ENCODE measurements at places on chromosomes 16 and 17.
A peak's percentile ranks its signal among the peaks of the same experiment; 100 is the strongest.

DNA sequence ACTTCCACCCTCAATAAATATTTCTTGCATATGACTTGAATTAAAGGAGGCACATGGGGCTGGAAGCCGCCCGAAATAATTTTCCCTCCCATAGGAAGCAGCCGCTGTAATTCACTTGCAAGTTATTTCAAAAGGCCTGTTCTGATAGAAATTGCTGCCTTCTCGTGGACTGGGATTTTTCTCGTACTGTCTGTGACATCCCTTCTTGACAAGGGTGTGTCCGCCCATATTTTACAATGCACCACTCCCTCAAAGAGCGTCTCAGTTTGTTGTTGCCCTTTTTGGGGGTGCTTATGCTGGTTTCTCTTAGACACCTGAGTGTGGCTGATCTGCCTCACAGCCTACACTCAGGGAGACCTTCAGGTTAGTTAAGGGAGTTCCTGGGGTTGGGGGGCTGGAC, 160.0 kb downstream of the MSI2 start:
- H3K4me1 ChIP-seq, result peaks cover 36% of the 10 kb centered on the region
- H3K36me3 ChIP-seq, result peaks cover 47% of the 10 kb centered on the region
- H3K4me3 ChIP-seq, result no peak overlapping the region
- H3K27me3 ChIP-seq, result no peaks in the 10 kb centered on the region
- ATAC-seq, result no peak

DNA sequence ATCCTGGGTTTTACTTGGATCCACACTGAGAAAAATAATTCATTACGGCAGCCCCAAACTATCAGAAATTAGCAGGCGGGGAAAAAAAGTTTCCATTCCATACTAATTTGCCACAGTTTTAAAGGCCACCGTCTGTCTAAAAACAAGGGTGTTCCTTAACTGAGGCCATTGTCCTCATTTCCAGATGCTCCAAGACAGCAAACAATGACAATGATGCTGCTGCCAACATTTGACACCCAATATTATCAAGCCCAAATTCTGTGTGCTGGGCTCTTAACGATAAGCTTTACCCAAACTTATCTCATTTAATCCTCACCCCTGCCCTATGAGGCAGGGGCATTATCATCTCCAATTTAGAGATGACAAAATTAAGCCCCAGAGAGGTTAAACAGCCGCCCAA, 26.3 kb downstream of the CUEDC1 start:
- H3K36me3 ChIP-seq, result no peaks in the 10 kb centered on the region
- H3K4me3 ChIP-seq, result no peak overlapping the region
- no peak for ATAC-seq
- no peak overlapping the region for H3K27ac ChIP-seq

GRCh38 chr17:49546546-49547535, 28.8 kb upstream of the NXPH3 start:
- no peak overlapping the region for H3K27ac ChIP-seq
- H3K4me1 ChIP-seq, result no peaks in the 10 kb centered on the region
- ATAC-seq, result no peak
- H3K4me3 ChIP-seq, result no peak overlapping the region
- peaks cover 12% of the 10 kb centered on the region for H3K36me3 ChIP-seq

GRCh38 chr16:228852-229730, at the start of gene LUC7L:
LUC7L (minus strand) TSS chr16:229449; CDS start chr16:229339, 110 bp downstream.
- peaks cover 30% of the 10 kb centered on the region for H3K4me1 ChIP-seq
- H3K36me3 ChIP-seq, result peaks cover 14% of the 10 kb centered on the region
- peak; percentile 96 for ATAC-seq
- peak within 1 kb of the TSS; percentile 90 for H3K4me3 ChIP-seq
- H3K27ac ChIP-seq, result peak within 1 kb of the TSS; percentile 93

GRCh38 chr16:62676306-62676705, 640.1 kb upstream of the CDH8 start:
- no peaks in the 10 kb centered on the region for H3K4me1 ChIP-seq
- no peak overlapping the region for H3K27ac ChIP-seq
- H3K27me3 ChIP-seq, result no peaks in the 10 kb centered on the region
- no peak for ATAC-seq

DNA sequence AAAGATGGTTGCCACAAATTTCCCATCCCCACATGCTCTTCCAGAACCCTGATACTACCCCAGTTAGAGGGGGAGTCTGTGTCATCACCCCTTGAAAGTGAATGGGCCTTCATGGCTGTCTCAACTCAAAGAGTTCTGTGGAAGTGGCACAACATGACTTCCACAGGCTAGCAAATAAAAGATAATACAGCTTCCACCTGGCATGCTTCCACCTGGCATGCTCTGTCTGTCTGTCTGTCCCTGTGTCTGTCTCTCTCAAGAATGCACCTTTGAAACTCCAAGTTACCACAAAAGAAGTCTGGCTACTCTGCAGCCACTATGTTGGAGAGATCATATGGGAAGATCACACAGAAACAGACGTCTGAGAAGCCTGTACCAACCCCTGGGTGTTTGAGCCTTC, 35.0 kb downstream of the CFDP1 start:
- H3K36me3 ChIP-seq, result peaks cover 43% of the 10 kb centered on the region
- H3K4me1 ChIP-seq, result no peaks in the 10 kb centered on the region
- ATAC-seq, result no peak
- no peak overlapping the region for H3K4me3 ChIP-seq

- H3K36me3 ChIP-seq, result no peaks in the 10 kb centered on the region
- H3K27ac ChIP-seq, result no peak overlapping the region
- H3K27me3 ChIP-seq, result no peaks in the 10 kb centered on the region
- no peak overlapping the region for H3K4me3 ChIP-seq
Measured at GRCh38 chr17:71011391-71011790, 842.1 kb downstream of the KCNJ2 start.

DNA sequence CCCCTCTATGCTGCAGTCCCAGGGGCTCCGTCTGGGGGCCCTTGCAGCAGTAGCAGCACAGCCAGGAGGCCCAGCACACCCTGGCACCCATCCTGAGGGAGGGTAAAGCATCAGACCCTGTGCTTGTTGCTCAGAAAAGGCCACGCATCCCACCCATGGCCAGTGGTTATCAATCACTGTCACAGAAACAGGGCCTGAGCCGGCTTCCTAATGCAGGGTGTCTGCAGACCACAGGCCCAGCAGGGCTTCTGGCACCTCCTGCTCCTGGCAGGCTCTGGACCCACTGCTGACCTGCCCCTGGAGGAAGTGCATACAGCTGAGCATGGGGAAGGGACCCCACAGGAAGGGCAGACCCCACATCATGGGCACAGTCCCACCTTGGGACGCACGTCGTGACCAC, 26.9 kb upstream of the CDH15 start:
- H3K4me3 ChIP-seq, result no peak overlapping the region
- H3K4me1 ChIP-seq, result no peaks in the 10 kb centered on the region

DNA sequence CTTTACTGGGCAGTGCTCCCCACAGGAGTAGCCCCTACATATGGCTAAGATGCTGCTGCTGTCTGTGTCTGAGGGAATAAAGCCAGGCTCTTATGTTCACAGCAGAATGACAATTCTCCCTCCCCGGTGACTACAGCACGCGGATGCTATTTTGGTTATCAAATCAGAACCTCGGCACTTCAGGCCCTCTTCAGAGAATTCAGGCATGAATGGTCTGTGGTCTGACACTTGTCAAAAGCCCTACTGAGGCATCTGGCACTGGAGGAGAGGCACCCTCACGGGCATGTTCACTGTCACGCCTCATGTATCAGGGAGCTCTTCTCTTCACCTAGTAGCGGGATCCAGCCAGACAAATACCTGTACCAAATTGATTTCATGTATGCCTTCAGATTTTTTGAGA, 30.4 kb downstream of the KIAA0513 start:
- H3K4me3 ChIP-seq, result no peak overlapping the region
- peak; percentile 56 for ATAC-seq
- peak overlapping the region; percentile 88 for H3K27ac ChIP-seq
- H3K4me1 ChIP-seq, result peaks cover 49% of the 10 kb centered on the region

- peaks cover 48% of the 10 kb centered on the region for H3K36me3 ChIP-seq
- ATAC-seq, result no peak
- H3K27me3 ChIP-seq, result no peaks in the 10 kb centered on the region
- no peaks in the 10 kb centered on the region for H3K4me1 ChIP-seq
Measured at GRCh38 chr16:25135254-25135878, 23.8 kb downstream of the LCMT1 start.

DNA sequence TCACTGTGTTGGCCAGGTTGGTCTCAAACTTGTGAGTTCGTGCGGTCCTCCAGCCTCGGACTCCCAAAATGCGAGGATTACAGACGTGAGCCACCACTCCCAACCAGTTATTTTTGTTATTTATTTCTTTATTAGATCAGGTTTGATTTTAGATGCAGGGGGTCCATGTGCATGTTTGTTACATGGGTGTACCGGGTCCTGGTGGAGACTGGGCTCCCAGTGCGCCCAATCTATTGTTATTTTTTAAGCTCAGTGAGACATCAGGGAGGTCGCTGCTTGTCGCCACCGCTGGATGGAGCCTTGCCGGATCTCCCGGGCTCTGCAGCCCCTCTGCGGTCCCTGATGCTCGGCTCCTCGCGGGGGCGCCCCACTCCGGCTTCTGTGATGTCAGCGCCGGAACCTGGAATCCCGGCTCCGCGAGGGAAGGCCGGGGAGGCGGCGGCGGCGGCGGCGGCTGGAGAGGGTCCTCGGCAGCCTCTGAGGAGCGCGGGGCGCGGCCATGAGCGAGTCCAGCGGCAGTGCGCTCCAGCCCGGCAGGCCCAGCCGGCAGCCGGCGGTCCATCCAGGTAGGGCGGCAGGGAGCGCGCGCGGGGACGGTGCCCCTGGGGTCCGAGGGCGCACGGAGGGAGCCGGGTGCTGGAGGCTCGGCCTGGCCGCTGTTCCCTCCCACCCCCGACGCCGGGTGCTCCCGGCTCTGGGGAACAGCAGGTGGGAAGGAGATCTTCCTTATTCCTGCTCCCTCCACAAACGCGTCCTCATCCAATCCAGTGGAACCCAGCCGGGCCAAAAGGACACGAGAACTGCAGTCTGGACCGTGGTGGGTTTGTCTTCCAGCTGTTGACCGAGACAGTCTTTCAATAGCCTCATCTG, at the start of gene TMC7:
Gene TMC7 (plus strand): TSS at position 370 of the 870 bp plus-strand sequence. CDS start 130 bp downstream, at position 500.
- peak within 1 kb of the TSS; percentile 12 for H3K4me3 ChIP-seq
- no peak within 1 kb of the TSS for H3K27ac ChIP-seq
- H3K27me3 ChIP-seq, result peaks cover 56% of the 10 kb centered on the region
- peaks cover 5% of the 10 kb centered on the region for H3K4me1 ChIP-seq
- no peaks in the 10 kb centered on the region for H3K36me3 ChIP-seq
- peak; percentile 27 for ATAC-seq

- H3K4me3 ChIP-seq, result no peak overlapping the region
- H3K27ac ChIP-seq, result no peak overlapping the region
- H3K36me3 ChIP-seq, result no peaks in the 10 kb centered on the region
- no peaks in the 10 kb centered on the region for H3K4me1 ChIP-seq
- no peak for ATAC-seq
Measured at GRCh38 chr16:48113471-48113870, 42.3 kb downstream of the ABCC12 start.

- H3K4me3 ChIP-seq, result no peak overlapping the region
- H3K27ac ChIP-seq, result no peak overlapping the region
- H3K36me3 ChIP-seq, result no peaks in the 10 kb centered on the region
- peaks cover 24% of the 10 kb centered on the region for H3K4me1 ChIP-seq
Measured at GRCh38 chr17:73305845-73306836, 5.7 kb downstream of the CDC42EP4 start.

DNA sequence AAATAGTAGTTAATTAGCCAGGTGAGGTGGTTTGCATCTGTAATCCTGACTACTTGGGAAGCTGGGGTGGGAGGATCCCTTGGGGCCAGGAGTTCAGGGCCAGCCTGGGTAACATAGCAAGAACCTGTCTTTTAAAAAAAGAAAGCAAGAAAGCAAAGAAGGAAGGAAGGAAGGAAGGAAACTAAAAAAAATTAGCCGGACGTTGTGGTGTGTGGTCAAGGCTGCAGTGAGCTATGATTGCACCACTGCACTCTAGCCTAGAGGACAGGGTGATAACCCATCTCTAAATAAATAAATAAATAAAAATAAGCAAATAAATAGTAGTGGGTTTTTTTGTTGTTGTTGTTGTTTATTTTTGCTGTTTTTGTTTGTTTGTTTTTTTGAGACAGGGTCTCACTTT, 39.3 kb upstream of the MAP2K6 start:
- H3K4me1 ChIP-seq, result peaks cover 12% of the 10 kb centered on the region
- H3K4me3 ChIP-seq, result no peak overlapping the region
- no peak for ATAC-seq
- no peaks in the 10 kb centered on the region for H3K36me3 ChIP-seq
- H3K27ac ChIP-seq, result no peak overlapping the region

DNA sequence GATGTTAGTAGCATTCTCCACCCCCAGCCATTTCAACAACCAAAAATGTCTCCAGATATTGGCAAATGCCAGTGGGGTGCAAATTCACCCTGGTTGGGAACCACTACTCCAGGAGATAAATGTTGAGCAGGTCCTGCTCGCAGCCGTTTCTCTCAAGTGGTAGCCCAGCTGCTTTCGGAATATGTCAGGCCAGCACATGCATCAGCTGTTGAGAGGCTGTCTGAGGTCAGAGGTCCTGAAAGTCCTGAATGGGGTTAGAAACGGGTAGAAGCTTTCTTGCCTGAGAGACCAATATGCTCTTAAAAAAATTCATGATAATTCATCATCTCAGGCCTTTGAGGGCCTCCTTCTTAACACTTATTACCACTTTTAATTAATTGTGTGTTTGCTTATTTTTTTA, 31.0 kb downstream of the TEKT5 start:
- H3K27me3 ChIP-seq, result peaks cover 23% of the 10 kb centered on the region
- no peak overlapping the region for H3K4me3 ChIP-seq
- no peaks in the 10 kb centered on the region for H3K36me3 ChIP-seq
- H3K4me1 ChIP-seq, result no peaks in the 10 kb centered on the region
- no peak overlapping the region for H3K27ac ChIP-seq

DNA sequence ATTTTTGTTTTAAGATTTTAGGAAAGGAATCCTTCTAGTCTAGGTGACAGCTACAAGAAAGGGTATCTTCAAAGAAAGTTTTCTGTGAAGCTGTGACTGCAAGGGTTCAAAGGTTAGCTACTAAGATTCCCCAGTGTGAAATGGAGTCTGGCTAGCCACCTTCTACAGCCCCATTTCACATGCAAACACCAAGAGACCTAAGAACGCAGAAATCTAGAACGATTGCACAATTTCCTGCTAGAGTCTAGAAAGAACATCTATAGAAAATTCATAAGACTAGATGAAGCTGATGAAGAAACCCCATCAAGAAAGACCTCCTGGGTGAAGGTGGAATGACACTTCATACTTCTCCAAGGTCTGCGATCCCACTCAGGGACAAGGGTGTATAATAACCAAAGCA, 77.1 kb downstream of the STX8 start:
- peaks cover 37% of the 10 kb centered on the region for H3K36me3 ChIP-seq
- H3K27ac ChIP-seq, result no peak overlapping the region
- no peaks in the 10 kb centered on the region for H3K27me3 ChIP-seq
- H3K4me1 ChIP-seq, result no peaks in the 10 kb centered on the region
- no peak overlapping the region for H3K4me3 ChIP-seq

- H3K4me3 ChIP-seq, result peak overlapping the region; percentile 85
- H3K27me3 ChIP-seq, result peaks cover 60% of the 10 kb centered on the region
- ATAC-seq, result peak; percentile 37
- H3K27ac ChIP-seq, result peak overlapping the region; percentile 83
Measured at GRCh38 chr17:44557651-44558285, 484 bp downstream of the FZD2 start.

GRCh38 chr16:71672125-71672524, 46.1 kb downstream of the MARVELD3 start:
- peaks cover 67% of the 10 kb centered on the region for H3K36me3 ChIP-seq
- H3K27me3 ChIP-seq, result no peaks in the 10 kb centered on the region
- no peak for ATAC-seq
- no peak overlapping the region for H3K27ac ChIP-seq
- no peaks in the 10 kb centered on the region for H3K4me1 ChIP-seq
- no peak overlapping the region for H3K4me3 ChIP-seq

All from stimulated activated memory B cell treated with anti-CD40 and anti-IgM and Interleukin-4, amounts not matched to agents 10 μg/mL and 1 μg/mL and 100 μg/mL, for 72 hours (primary cell).